K562 (cell line): ENCODE measurements at places on chromosomes 16 and 17. TPM values are rescaled to one million over a fixed set of nuclear protein-coding genes. Genes with fewer than 3 reads are reported as not detected.

DNA sequence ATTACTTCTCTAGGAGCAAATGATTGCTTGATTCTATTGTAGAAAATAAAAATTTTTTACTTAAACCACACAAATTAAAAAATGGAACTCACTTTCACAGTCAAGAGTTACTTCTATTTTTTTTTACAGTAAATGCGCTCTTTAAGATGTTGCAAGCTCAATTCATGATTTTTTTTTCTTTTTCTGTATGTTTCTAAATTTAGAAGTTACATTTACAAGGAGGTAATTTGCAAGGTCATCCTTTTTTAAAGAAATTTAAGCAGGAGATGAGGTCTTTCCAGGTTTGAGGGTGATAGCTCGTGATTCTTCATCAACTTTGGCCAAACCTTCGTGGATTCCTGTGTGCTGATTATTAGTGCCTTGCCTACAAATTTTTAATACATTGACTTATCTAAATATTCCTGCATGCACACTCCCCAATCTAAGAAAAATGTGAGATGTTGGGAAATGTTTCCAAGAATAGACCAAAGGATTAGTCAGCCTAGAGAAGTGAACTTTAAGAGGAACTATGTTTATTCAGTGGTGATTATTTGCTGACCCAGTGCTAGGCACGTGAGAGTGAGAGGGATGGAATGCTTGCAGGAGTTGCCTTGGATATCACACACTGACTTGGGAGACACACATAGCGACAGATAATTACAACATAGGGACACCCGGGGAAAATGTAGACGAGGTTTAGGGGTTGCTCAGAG is 429.8 kb downstream of the MAF start:
- DNase-seq: no peak

GRCh38 chr16:4217204-4218131 is 24.4 kb downstream of the SRL start:
- DNase-seq: no peak

DNA sequence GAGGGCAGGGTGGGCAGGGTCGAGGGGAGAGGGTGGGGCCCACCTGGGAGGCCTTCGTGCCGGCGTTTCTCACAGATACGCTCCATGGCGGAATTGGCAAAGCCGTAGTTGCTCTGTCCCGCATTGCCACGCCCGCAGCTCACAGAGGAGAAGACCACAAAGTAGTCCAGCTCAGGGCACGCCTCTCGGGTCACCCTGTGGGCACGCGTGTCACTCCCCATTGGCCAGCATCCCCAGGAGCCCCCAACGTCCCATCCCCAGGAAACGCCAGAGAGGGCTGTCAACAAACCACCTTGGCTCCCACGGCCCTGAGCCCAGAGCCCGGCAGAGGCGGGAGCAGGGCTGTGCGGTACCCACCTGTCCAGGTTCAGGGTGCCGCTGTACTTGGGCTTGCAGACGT is 16.1 kb downstream of the FASN start:
- DNase-seq: no peak

DNA sequence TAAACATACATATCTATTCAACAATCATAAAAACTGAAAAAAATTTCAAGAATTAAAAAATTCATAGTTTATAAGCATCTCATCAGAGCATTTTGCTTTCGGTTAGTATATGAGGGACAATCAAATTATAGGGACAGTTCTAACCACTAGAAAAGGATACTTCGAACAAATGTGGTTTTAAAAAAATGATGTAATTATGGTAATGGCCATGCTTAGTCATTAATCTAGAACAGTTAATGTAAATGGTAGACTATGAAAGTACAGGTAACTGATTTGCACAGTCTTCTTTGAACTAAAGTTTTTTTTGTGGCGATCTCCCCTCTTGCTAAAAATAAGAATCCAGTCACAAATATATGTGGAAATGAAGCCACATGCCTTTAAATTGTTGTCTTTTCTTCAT is 63.5 kb upstream of the PHOSPHO1 start:
- no peak for DNase-seq

- no peak for DNase-seq
These were observed 34.3 kb downstream of the ASPA start for GRCh38 chr17:3510090-3510489.

DNA sequence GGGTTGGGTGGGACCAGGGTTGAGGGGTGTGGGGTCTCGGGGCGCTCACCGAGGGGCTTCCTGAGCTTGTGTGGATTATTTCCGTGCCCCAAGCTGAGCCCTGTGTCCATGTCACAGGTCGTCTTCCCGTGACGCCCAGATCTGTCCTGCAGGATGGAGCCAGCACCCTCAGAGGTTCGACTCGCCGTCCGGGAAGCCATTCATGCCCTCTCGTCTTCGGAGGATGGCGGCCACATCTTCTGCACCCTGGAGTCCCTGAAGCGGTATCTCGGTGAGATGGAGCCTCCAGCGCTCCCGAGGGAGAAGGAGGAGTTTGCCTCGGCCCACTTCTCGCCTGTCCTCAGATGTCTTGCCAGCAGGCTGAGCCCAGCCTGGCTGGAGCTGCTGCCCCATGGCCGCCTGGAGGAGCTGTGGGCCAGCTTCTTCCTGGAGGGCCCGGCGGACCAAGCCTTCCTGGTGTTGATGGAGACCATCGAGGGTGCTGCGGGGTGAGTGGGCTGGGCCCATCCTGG is 1.0 kb downstream of the TELO2 start:
- peak; percentile 46 for DNase-seq

DNA sequence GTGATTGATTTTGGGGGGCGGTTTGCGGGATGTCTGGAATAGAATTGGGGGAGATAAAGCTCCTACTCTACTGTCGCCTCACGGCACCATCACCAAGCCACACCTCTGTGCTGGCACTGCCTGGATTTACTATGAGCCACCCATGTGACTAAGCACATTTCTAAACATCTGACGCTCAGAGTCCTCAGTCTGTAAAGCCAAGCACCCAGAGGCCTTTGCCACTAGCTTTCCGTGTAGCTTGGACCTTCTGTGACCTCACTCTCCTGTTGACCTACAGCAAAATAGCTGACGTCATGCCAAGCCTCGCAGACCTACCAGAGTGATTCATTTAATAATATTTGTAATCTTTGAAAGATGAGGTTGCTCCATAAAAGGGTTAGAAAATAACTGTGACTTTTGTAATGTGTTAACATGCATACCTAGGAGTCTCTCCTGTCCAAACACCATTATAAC is 38.5 kb upstream of the MYOCD start:
- no peak for DNase-seq

GRCh38 chr16:12296406-12296805 is 319.9 kb downstream of the SNX29 start:
- DNase-seq: no peak

- DNase-seq: no peak
These were observed 162.0 kb downstream of the CCDC182 start for GRCh38 chr17:57582881-57583756.

DNA sequence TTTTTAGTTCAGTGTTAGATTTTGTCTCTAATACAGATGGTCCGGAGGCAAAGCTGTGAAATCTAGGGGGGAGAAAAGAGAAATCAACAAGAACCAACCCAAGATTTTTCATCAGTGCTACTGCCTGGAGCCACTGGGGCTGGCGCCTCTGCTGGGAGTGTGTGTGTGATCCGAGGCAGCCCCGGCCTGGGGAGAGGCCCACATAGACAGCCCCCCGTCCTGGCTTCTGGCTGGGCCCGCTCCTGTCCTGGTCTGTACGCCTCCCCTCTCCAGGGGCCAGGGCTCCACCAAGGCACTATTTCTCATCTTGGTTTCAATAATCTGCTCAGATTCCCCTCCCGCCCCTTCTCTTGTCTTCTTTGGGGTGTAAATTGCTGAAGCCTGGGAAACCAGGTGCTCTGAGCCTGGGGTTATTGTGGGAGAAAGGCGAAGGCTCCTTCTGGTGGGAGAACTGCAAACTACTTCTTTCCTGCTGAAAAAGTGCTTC is 7.8 kb downstream of the BAHCC1 start:
- no peak for DNase-seq

DNA sequence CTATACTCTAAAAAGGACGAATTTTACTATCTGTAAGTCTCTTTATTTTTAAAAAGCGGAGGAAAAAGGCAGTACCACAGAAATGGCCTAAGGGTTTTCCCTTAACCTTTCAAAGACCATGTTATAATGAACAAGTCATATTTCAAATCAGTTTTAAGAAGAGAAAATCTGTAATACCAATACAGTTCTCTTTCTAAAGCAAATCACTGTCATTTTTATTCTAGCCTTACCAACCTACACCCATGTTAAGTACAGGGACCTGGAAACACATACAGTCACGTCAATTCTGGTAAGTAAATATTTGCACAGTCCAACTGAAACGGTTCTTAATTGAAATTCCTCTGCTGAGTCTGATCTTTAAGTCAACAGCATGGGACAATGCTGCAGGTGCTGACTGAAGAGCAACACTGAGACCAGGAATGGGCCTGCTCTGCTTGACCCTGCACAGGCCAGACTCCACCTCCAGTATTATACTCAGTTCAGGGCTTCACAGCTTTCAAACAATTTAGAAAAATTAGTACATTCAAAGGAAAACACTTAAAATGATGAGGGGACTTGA is 20.2 kb downstream of the MBTPS1 start:
- no peak for DNase-seq

- DNase-seq: no peak
These were observed 1231.8 kb downstream of the CDH11 start for GRCh38 chr16:63890081-63890480.

GRCh38 chr17:75511270-75511609 is 4.1 kb downstream of the CASKIN2 start:
- no peak for DNase-seq

The IGF2BP1 gene
- 41.5 and 47.2 TPM in 2 replicates for polyA plus RNA-seq

The FSCN2 gene
- 0.08 TPM in 1 of 2 replicates, not detected in the other for polyA plus RNA-seq

The GP1BA gene
- polyA plus RNA-seq: not detected in 2 replicates
